ENCODE measurements at places on chromosomes 7 and 10.
A peak's percentile ranks its signal among the peaks of the same experiment; 100 is the strongest.

GRCh38 chr7:107579554-107579884, 527 bp upstream of the BCAP29 start:
- no peak for DNase-seq

DNA sequence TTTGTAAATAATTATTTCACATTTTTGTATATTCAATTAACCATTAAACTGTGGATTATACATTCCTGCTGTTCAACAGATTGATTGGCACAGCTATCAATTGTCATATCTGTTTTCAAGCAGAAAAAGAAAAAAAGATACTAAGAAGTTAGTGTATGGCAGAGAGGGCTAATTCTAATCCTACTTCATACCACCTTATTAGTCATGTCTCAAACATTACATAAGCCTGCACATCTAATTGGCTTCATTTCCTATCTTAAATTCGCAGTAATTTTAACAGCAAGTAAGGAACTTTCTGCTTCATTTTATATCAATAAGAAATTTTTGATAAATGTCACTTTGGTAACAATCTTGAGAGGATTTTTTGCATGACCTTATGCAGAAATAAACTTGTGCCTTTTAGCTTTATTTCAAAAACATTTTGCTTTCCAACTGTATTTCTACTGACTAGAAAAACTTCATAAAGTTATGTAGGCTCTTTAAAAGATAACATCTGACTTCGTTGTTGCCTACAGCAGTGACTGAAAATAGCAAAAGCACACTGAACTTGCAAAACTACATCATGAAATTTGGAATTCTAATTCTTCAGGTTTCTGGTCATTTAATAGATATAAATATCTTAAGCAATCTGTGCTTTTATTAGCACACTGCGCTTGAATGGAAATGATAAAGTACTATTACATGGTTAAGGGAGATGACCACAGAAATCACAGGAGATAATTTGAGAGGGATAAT, 111.5 kb downstream of the SEMA3C start:
- DNase-seq: no peak

- peak; percentile 52 for DNase-seq
Measured at GRCh38 chr7:150974468-150975391, 3.4 kb downstream of the KCNH2 start.

GRCh38 chr10:98533746-98534445, 87.2 kb upstream of the HPS1 start:
- no peak for DNase-seq

DNA sequence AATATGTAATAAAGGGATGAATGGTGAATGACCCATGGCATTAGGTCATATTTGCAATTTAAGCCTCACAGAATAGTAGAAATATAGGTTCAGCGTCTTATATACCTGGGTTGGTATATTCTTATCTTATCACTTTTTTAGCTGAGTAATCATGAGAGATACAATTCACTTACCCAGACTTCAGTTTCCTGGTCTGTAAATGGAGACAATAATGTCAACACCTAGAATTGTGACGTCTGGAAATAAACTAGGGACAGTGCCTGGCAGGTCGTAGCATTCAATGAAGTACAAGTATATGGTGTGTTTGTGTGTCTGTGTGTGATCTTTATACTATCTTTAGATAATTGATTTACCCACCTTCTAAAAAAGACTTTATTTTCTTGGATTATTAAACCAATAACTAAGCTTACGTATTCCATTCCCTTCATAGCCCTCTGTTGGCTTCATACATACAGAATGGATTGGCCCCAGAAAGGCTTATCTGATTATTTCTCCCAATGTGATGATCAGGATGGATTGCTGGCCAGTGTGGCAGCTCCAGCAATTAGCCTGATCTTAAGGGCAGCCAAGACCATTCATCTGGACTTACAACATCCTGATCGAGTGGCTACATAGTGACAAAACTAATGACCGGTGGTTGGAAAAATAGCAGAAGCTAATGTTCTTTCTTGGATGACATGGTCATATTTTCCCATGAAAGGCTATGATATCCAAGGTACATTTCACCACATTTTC, 121.2 kb upstream of the NPVF start:
- DNase-seq: no peak

GRCh38 chr10:71726580-71727104, 7.1 kb upstream of the C10orf105 start:
- DNase-seq: peak; percentile 58

DNA sequence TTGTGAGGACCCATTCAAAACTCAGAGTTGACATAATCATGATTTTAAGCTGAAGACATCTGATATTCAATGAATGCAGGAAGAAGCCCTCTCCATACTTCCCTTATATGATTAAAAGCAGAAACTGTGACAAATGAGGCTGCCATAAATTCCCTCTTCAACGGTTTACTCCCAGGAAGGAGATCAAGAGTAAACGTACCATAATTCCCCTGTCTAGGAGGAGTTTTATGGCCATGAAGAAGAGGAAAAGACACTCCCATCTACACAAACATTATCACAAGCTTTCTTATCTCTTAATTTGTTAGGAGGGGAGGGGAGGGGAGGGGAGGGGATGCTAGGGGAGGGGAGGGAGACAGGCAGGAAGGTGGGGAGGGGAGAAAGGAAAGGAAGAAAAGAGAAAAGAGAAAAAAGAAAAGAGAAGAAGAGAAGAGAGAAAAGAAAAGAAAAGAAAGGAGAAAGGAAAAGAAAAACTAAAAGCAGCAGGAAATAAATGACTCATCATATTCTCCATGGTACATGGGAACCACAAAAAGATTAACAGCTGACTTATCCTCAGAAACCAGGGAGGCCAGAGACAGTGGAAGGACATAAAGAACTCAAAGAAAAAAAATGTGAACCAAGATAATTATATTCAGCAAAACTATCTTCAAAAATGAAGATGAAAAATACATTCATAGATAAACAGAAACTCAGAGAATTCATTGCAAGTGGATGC, 121.6 kb downstream of the ALOX5 start:
- no peak for DNase-seq

- peak; percentile 65 for DNase-seq
Measured at GRCh38 chr7:98745722-98746318, 124.0 kb downstream of the TMEM130 start.

DNA sequence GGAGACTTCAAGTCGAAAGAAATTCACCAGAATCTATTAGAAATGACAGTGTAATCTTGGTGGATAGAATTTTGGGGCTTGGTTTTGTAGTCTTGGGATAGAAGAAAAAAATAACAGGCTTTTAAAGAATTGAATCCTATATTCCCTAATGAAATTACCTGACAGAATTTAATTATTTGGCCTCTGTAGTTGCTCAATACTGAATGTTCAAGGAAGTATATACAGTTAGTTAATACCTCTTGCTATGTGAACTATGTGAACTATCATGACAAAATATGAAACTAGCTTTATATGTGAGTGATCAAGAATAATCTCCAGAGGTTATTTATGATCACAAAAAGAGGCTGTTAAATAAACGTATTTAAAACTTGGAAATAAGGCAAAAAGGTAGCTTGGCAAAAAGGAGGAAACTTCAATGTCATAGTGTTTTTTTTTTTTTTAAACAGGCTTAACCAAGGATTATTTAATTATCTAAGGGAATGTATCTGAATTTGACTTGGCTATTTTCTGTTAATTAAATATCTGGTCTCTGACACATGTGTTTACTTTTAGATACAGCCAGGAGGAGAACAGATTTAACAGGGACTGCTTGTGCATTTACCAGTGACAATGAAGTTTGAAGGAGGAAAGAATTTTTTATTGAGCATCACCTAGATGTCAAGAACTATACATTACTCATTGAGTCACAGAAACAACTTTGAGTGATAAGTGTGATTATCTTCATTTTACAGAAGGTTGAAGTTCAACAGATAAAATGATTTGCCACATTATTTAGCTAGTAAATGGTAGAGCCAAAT, 11.5 kb upstream of the CASD1 start:
- DNase-seq: no peak

GRCh38 chr7:51006483-51007235, 224.0 kb upstream of the GRB10 start:
- no peak for DNase-seq

GRCh38 chr7:22601812-22602565, 102.0 kb upstream of the STEAP1B start:
- DNase-seq: no peak

GRCh38 chr10:90804354-90804753, 53.5 kb downstream of the HTR7 start:
- DNase-seq: no peak

DNA sequence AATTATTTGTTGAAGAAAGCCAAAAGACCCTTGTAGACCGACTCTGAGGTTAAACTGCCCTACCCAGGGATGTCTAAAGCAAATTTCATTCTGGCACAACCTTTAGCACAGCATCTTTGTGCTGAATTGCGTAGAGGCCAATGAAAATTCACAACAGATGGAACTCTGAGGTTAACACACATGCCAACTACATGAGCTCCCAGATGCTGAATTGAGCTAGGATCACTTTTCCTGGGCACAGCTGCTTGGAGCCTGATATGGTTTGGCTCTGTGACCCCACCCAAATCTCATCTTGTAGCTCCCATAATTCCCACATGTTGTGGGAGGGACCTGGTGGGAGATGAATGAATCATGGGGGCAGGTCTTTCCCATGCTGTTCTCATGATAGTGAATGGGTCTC, 158.0 kb upstream of the PTN start:
- DNase-seq: no peak

DNA sequence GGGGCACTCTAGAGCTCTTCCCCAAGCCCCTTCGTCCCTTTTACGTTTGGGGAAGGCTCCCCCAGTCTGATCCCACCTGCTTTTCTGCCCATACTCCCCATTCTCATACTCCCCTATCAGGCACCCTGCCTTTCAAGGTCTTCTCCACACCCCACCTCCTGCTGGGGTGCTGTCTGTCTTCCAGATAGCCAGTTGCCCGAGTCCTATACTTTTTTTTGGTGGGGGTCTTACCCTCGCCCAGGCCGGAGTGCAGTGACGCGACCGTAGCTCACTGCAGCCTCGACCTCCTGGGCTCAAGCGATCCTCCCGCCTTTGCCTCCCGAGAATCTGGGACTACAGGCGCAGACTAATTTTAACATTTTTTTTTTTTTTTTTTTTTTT, 775 bp upstream of the ABHD11 start:
- DNase-seq: no peak

GRCh38 chr7:145817687-145818086, 298.9 kb upstream of the CNTNAP2 start:
- no peak for DNase-seq

GRCh38 chr10:123862421-123863182, 29.0 kb downstream of the CPXM2 start:
- no peak for DNase-seq

DNA sequence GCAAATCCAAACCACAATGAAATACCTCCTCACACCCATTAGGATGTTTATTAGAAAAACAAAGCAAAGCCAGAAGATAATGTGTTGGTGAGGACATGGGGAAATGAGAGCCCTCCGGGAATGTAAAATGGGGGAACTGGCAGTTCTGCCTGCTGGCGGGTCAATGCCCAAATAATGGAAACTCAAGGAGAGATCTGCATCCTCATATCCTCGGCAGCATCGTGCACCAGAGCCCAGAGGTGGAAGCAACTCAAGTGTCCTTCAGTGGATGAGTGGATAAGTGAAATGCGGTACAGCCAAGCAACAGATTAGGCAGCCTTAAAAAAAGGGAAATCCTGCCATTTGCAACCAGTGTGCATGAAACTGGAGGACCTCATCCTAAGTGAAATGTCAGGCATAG, 325.2 kb downstream of the WDR37 start:
- DNase-seq: no peak

DNA sequence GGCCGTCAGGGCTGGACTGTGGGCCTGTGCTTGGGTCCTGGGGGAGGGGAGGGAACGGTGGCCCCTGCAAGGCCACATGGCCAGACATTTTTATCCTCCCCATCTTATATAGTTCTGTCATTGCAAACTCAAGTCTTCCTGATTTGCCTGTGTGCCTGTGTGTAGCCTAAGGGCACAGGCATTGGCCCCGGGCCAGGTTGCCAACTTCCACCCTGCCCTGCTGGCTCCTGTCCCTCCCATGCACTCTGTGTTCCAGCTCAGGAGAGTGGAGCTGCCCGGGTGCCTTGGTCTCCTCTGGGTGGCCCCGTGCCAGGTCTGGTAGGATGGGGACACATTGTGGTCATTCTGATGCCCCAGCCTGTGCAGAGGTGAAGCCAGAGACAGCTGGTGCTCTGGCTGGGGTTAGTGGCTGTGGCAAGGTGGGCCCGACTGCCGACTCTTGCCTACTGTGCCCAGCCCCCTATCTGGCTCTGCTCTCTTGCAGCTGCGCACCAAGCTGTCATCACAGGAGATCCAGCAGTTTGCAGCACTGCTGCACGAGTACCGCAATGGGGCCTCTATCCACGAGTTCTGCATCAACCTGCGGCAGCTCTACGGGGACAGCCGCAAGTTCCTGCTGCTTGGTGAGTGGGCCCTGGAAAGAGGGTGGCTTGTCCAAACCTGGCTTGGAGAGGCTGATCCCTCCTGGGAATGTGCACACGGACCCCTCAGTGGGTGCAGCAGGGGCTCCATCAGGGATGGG, 14.8 kb downstream of the NACAD start:
- no peak for DNase-seq

DNA sequence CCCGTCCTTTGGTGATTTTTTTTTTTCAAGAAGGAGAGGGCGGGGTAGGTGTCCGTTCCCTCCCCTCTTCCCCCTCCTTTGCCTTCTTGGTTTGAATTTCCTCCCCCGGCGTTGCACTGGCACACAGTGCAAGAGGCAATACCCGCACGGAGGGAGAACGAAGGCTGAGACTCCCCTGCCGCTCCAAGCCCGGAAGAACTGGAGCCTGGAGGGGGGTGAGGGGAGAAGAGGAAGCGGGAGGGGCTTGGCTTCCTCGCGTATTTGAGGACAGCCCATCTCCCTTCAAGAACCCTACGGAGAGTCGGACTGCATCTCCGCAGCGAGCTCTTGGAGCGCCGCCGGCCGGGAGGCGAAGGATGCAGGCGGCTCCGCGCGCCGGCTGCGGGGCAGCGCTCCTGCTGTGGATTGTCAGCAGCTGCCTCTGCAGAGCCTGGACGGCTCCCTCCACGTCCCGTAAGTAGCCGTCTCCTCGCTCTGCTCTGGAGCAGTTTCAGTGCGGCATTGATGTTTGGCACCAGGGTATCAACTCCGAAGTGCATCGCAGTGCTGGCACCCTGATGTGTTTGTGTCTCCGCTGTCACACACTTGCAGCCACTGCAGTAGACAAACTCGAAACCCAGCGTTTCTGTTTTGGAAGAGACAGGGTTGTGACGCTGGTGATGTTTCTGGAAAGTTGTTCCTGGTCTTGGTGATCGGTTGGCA, at the start of gene CNTNAP2:
CNTNAP2 (plus strand) TSS at position 281 of the 702 bp plus-strand sequence; CDS start at position 357, 76 bp downstream.
- no peak for DNase-seq

- no peak for DNase-seq
Measured at GRCh38 chr10:122062831-122063674, 74.1 kb downstream of the TACC2 start.

GRCh38 chr7:86645676-86646276, 2.1 kb downstream of the GRM3 start:
- no peak for DNase-seq

- peak; percentile 68 for DNase-seq
Measured at GRCh38 chr10:102917314-102917961, 656 bp upstream of the CNNM2 start.

DNA sequence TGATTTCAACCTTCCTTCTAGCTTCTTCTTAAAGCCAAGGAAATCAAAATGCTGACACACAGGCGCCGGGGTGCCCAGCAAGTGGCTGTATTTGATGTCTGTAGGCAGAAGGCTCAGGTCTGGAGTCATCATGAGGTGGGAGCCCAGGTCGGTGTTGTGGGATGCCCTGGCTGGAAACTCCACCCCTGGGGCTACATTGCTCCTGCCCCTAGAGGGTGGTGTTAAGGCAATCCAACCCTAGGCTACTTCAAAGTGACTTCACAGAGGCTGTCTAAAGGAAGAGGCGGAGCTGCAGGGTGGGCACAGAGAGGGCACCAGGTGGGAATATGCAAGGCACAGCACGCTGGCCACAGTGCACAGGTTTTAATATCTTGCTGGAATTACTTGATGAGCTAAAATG, 200.9 kb downstream of the ADAM12 start:
- DNase-seq: no peak
